ENCODE measurements at places on chromosomes 1 and 21. TPM values are rescaled to one million over a fixed set of nuclear protein-coding genes. Genes with fewer than 3 reads are reported as not detected.
A peak's percentile ranks its signal among the peaks of the same experiment; 100 is the strongest.

- peak; percentile 83 for DNase-seq
Measured at GRCh38 chr21:41878831-41879189, 334 bp downstream of the PRDM15 start.

DNA sequence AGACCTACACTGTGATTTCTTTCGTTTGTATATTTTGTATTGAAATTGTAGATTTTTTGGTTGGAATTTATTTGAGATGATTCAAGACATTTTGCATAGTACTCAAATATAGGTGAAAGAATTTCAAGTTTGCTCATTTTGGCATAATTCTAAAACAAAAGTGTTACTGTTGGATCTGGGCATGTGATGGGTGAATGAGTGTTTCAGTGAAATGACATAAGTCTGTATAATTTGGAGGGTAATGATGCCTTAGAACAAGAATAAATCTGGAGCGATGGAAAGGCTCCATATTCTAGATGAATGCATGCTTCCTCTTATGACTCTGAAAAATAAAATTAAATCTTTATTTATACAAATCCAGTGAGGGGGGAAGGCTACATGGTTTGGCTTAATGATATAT, 41.0 kb downstream of the NFIA start:
- DNase-seq: no peak

The FAM3B gene
- polyA plus RNA-seq: 18.3 TPM

The TRPM2 gene
- polyA plus RNA-seq: 0.57 TPM

GRCh38 chr1:201714542-201715329, 114.2 kb upstream of the IPO9 start:
- no peak for DNase-seq

- no peak for DNase-seq
Measured at GRCh38 chr1:224559981-224560728, 56.0 kb upstream of the CNIH3 start.

DNA sequence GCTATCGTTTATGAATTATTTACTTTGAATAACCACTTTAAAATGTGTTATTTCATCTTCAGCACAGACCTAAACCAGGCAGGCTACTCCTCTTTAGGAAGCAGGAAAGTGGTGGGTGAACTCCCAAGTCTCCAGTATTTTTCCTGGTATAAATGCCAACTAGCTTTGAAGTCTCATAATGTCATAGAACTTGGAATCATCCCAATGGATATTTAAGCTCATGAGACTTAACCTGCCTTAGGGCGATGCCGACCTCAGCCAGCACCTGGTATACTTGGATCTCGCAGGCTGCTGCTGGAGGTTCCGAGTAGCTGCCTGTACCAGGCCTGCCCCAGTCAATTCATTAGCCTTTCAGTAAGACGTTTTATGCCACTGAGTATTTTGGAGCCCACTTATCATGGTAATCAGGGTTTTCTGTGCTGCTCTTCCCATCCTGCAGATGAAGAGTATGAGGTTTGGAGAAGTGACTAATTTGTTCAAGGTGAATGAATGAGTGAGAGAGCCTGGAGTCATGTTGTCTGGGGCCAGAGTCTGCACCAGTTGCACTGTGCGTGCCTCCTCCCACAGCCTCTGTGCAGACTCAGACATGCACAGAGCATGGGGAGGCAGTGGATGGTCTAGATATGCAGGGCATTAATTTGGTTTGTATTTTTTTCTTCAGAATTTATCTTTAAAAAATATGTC, 34.9 kb downstream of the VANGL1 start:
- DNase-seq: no peak

GRCh38 chr1:153261281-153262069, 2.0 kb downstream of the LORICRIN start:
- peak; percentile 21 for DNase-seq

The FAM78B gene
- polyA plus RNA-seq: 1.5 TPM

DNA sequence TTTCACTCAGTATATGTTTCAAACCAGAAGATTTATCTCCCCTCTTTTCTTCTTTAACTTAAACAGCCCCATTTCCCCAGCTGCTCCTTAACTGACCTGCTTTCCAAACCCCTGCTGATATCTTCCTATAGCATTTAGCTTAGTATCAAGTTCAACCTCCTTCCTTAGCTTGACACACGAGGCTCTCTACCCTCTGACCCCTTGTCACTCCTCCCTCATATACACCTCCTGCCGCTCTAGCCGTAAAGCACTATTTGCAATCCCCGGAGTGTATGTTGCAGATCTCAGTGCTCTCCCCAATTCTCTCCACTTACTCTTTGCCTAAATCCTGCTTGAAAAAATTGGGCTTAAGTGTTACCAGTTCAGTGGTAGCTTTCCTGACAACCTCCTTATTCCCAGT, 13.7 kb upstream of the AKR1A1 start:
- DNase-seq: no peak

- DNase-seq: no peak
Measured at GRCh38 chr1:228226141-228226874, 18.5 kb downstream of the OBSCN start.

The NKAIN1 gene
- 3.4 TPM for polyA plus RNA-seq

- no peak for DNase-seq
Measured at GRCh38 chr1:169879034-169879840, 14.5 kb downstream of the SCYL3 start.

GRCh38 chr1:8739377-8739776, 78.1 kb downstream of the RERE start:
- no peak for DNase-seq
